ENCODE measurements at places on chromosomes 13 and 19. TPM values are rescaled to one million over a fixed set of nuclear protein-coding genes. Genes with fewer than 3 reads are reported as not detected.

DNA sequence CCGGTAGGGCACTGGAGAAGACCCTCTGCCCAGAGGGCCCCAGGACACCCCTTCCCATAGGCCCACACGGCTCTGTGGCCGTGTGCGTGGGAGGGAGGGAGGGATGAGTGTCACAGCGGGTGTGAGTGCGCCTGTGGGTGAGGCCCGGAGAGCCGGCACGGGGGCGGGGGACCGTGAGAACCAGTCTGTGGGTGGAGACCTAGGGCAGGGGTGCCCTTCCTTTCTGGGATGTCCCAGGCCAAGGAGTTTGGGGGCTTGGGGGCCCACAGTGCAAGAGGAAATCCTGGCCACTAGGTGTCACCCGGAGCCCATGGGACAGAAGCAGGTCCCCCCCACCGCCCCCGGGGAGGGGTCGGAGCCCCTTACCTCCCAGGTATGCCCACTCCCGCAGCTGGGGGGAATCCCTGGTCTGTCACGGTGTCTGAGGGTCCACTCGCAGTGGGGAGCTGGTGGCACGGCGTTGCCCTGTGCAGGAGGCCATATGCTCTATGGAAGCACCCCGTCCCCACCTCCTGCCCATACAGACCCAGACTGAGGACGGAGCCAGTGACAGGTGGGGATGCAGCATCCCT is 16.0 kb upstream of the SLC7A10 start:
- peak; percentile 67 for DNase-seq

GRCh38 chr13:80262051-80262695 is 78.8 kb downstream of the SPRY2 start:
- no peak for DNase-seq

- DNase-seq = no peak
Measured at GRCh38 chr13:30572859-30573275, 44.9 kb upstream of the USPL1 start.

- no peak for DNase-seq
Measured at GRCh38 chr13:42061943-42062342, 13.5 kb downstream of the DGKH start.

GRCh38 chr19:40776932-40777644 is 959 bp upstream of the RAB4B start:
- peak; percentile 91 for DNase-seq

FGF22 gene
- total RNA-seq = not detected
